ENCODE measurements at places on chromosomes 2 and 18.

DNA sequence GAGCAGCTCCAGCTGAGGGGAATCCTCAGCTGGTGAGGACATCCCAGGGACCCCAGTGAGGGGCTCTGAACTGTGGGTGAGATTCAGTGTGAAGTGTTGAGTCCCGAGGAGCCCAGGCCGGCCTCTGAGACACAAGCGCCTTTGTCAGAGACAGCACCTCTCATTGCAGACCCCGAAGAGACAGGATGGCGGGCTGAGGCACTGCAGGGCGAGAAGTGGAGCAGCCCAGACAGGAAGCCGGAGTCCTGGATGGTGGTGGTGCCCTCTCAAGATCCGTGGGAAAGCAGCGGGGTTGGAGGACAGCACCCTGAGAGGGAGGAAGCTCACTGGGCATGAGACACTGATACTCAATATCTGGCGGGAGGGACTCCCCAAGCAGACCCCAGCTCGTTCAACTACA lies 49.1 kb upstream of the ID2 start:
- no peak for DNase-seq

DNA sequence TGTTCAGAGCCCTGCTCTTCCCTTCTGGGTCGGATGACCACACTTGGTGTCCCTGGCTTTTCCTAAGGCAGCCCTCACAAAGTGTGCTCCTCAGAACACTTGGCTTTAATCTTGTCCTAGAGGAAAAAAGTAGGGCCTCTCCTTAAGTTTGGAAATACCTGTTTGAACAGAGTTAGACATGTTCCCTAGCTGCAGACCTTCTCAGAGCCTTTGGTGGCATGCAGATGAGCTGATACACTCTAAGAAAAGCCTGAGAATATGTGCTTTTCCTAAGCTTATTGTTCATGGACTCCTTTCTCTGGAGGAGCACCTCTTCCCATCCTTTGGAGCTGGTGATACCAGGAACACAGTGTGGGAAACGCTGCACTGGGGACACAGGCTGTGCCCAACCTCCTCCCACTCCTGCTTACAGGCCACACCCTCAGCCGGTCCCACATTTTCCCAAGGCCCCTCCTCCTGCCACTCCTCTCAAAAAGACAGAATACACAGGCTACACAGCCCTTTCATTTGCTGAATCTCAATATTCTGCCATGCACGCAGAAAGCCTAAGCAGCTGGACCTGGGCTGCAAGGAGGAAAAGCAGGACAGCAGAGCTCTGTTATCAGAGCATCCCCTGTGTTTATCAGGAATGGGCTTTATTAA lies 443.6 kb downstream of the NBAS start:
- no peak for DNase-seq

GRCh38 chr18:49697757-49698524 lies 115.4 kb downstream of the ACAA2 start:
- peak; percentile 12 for DNase-seq

DNA sequence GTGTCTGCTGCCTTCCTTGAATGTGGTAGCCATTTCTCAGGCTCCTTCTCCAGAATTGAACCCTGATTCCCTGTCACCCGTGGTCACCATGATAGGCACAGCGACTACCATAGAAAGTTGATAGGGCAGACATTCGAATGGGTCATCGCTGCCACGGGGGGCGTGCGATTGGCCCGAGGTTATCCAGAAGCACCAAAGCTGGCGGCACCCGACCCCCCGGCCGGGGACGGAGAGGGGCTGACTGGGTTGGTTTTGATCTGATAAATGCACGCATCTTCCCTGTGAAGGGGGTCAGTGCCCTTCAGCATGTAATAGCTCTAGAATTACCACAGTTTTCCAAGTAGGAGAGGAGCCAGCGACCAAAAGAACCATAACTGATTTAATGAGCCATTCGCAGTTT lies 94.0 kb upstream of the ANKRD30BL start:
- no peak for DNase-seq

GRCh38 chr2:235654103-235654813 lies 160.4 kb downstream of the AGAP1 start:
- peak; percentile 59 for DNase-seq

DNA sequence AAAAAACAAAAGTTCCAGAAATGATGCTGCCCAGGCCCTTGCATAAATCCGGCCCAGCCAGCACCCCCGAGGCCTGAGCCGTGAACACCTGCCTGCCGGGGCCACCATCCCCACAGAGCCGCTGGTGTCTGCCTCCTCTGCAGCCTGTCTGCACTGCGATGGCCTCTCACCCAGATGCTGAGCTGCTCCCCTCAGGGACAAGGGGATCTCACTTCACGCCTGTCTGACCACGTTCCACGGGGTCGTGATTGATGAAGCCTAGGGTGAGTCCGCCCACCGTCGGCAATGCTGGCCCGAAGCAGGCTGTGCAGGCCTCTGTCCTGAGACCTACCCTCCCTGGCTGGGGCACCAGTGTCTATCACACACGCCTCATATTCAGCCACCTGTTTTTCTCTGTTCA lies 444.2 kb downstream of the EIPR1 start:
- no peak for DNase-seq

- DNase-seq = no peak
These were observed 1333.7 kb upstream of the CELF4 start for GRCh38 chr18:38899252-38899651.

- peak; percentile 100 for DNase-seq
These were observed 30.4 kb downstream of the SRSF7 start for GRCh38 chr2:38720613-38721241.

- no peak for DNase-seq
These were observed 94.6 kb downstream of the GLI2 start for GRCh38 chr2:120830096-120830830.

GRCh38 chr2:30255466-30256408 lies 24.4 kb downstream of the LBH start:
- no peak for DNase-seq

DNA sequence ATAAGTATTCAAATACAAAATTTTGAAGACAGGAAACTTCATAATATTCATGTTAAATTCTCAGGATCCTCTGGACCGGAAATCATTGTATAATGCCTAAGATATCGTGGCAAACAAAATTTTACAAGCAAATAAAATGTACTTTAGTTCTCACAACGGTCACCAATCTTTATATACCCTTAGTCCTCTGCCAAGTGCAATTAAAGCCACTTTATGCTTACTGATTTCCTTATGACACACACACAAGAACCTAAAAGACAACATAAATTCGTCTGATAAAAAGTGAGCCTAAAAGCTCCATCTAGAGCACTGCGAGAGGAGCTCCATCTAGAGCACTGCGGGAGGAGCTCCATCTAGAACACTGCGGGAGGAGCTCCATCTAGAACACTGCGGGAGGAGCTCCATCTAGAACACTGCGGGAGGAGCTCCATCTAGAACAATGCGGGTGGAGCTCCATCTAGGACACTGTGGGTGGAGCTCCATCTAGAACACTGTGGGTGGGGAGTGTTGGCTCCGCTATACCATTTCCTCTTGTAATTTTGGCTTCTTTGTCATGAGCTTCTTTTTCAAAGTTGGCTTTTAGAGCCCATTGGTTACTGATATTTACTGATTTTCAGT lies 15.9 kb downstream of the ATP8B1 start:
- DNase-seq = no peak

DNA sequence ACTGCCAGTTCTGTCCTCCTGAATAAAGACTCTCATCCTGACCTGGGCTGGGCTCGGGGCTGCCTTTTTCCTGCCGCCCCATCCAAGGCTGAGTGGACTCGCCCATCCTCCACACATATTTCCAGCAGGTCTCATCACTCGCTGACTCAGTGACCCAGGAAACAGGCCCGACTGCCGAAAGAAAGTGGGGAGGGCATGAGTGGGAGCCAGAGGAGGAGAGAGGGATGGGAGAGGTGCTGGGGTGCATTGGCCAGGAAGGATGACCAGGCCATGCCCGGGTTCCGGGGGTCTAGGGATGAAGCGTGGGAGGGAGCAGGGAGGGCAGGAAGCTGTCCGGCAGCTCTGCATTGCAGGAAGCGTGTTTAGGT lies 66.7 kb downstream of the TWIST2 start:
- DNase-seq = peak; percentile 77

DNA sequence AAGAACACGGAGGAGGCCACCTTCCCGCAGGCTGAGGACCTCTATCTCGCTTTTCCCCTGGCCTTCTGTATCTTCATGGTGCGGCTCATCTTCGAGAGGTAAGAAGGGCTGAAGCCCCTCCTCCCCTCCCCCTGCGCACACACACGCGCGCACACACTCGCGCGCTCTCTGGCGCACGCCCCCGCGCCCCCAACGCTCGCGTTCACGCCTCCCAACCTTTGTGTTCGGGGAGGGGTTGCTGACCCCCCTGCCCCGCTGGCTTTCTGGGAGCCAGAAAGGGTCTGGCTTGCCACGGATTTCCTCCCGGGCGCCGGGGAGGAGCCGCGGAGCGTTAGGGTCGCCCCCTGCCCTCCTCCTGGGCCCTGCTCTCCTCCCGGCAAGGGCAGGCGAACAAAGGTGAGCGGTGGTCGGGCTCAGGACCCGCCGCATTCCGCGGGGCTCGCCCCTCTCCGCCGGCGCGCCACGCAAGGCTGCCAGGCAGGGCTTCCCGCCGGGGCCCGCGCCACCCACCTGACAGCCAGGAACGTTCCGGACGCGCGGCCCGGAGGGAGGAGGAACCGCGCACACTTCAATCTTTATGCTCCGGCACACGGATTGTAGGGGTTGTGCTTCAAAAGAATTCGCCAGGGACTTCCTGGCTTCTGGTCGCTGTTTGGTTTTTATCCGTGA lies 583 bp downstream of the CERS6 start:
- DNase-seq = peak; percentile 42

GRCh38 chr18:23735021-23735464 lies 45.8 kb downstream of the LAMA3 start:
- peak; percentile 79 for DNase-seq

GRCh38 chr2:167192833-167193232 lies 304.6 kb downstream of the XIRP2 start:
- no peak for DNase-seq

- DNase-seq = no peak
These were observed 247.8 kb downstream of the BCL2 start for GRCh38 chr18:63071701-63072141.

DNA sequence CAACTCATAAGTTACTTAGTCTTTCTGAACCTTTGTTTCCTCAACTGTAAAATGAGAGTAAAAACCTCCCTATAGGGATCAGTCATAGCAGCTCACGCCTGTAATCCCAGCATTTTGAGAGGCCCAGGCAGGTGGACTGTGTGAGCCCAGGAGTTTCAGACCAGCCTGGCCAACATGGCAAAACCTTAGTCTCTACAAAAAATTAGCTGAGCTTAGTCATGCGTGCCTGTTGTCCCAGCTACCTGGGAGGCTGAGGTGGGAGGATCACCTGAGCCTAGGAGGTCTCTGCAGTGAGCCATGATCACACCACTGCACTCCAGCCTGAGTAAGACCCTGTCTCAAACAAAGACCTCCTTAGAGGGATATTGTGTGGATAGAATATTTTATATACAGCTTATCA lies 2.3 kb downstream of the GPR155 start:
- DNase-seq = no peak

GRCh38 chr2:202716114-202716718 lies 81.4 kb downstream of the FAM117B start:
- no peak for DNase-seq

- no peak for DNase-seq
These were observed 1.3 kb downstream of the NYAP2 start for GRCh38 chr2:225400546-225401400.

GRCh38 chr2:121558329-121558728 lies 27.6 kb downstream of the RNU4ATAC start:
- no peak for DNase-seq

DNA sequence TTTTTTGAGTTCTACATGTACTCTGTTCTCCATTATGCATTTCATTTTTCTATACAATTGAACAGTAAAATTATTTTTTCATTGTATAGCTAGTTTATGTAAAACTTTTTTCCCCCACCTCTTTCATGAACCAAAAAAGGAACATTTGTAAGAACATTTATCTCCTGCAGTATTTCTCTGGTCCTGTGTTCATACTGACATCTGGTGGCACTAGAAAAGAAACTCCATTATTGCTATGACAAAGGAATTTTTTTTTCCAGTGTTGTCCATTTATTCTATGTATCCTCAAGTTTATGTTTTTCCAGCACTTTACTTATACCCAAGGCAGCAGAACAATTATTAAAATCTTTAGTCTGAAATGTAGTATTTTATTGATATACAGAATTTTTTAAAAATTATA lies 27.4 kb upstream of the CHAC2 start:
- DNase-seq = peak; percentile 55

- DNase-seq = no peak
These were observed 401.9 kb downstream of the MEIS1 start for GRCh38 chr2:66836851-66837250.

GRCh38 chr18:68284236-68284780 lies 430.6 kb downstream of the TMX3 start:
- DNase-seq = no peak

DNA sequence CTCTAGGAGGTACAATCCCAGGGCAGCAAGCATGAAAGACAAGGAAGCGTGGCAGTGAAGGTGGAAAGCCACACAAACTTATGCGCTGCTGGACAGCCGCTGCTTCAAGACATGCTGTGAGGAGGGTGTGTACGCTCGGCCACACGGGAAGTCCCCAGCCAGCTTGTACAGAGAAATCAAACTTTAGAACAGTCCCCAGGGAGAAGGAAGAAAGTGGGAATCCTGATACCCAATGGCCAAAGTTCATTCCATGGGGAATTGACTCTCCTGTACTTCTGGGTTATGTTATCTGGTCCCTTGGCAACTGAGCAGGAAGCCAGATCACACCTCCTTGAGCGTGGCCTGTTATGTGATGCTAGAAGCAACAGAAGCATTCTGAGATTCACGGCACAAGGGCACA lies 86.1 kb upstream of the BOD1L2 start:
- DNase-seq = no peak

GRCh38 chr2:99678625-99679024 lies 188.8 kb upstream of the REV1 start:
- no peak for DNase-seq

GRCh38 chr18:43932140-43932539 lies 654.9 kb upstream of the SYT4 start:
- no peak for DNase-seq

DNA sequence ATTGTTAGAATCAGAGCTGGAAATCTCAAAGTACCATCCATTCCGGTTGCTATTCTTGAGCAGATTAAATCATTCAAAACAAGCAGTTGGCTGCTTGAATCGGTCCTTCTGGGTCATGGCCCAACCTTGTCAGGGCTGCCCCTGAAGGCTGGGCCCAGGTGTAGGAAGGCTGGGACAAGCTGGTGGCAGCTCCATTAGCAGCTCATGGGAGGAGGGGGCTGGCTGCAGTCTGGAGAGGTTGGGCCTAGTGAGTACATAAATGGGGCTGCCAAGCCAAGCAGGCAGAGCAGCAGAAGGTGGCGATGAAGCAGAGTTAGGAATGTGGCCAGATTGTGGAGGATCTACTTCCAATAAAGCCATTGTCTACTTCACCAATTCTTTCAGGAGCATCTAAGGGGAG lies 81.4 kb downstream of the ADCYAP1 start:
- DNase-seq = no peak

GRCh38 chr18:11579916-11580315 lies 29.5 kb upstream of the SLC35G4 start:
- no peak for DNase-seq

DNA sequence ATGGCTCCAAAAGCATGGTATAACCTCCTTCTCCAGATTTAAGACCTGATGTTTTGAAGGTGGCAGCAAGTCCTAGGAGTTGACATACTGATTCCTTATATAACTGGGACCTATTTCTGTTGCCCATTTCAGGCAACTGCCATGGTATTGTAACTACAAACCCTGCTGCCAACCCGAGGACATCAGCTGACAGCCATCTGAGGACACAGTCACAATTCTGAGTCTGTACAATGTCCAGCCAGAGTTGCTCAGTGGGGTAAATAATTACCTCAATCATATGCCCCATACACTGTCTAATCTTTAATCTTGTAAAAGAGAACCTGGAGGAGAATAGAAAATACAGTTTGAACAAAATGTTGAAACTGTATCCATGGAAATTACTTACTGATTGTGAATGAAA lies 8.7 kb upstream of the GAREM2 start:
- no peak for DNase-seq
